ENCODE measurements at places on chromosomes 4 and X.

DNA sequence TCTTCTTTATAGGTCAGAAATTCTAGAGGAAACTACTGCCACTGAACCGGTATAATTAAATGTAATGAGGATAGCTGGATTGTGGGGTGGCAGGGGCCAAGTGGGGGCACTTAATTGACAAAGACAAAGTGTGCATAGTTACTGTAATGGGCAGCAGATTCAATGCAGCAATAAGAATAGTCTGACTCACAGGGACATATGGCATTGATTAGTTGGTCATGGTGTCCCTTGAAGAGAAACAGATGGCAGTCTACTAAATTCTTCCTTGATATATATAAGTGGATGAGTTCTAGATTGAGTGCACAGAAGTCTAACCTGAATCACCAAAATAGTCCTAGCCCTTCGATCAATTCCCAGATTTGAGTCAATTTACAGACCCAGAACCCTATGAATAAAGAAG lies 31.6 kb downstream of the ETDC start:
- DNase-seq, result peak; percentile 47

GRCh38 chrX:139798701-139799100 lies 90.7 kb upstream of the MCF2 start:
- no peak for DNase-seq

GRCh38 chrX:124028182-124028581 lies 66.7 kb downstream of the STAG2 start:
- DNase-seq, result peak; percentile 18

DNA sequence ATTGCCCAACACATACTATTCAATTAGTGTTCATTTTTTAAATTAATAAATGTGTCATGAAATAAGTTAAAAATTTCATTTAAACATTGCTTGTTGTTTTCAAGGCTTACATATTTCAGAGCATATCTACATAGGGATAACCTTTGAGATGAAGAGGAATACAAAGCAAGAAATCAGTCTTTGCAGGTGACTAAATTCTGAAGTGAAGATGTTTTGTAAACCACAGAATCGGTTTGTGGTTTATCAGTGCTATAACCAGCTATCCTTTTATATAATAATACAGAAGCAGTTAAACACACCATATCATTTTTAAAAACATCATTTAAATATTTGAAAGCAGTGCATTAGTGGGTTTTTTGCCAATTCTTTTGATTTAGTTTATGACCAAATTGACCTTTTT lies 26.9 kb downstream of the FAM241A start:
- DNase-seq, result no peak

GRCh38 chr4:1451752-1452122 lies 45.5 kb upstream of the NKX1-1 start:
- DNase-seq, result no peak

GRCh38 chr4:86895692-86896488 lies 3.7 kb upstream of the C4orf36 start:
- DNase-seq, result peak; percentile 81

GRCh38 chrX:142999199-142999701 lies 26.5 kb upstream of the SPANXN4 start:
- DNase-seq, result no peak

DNA sequence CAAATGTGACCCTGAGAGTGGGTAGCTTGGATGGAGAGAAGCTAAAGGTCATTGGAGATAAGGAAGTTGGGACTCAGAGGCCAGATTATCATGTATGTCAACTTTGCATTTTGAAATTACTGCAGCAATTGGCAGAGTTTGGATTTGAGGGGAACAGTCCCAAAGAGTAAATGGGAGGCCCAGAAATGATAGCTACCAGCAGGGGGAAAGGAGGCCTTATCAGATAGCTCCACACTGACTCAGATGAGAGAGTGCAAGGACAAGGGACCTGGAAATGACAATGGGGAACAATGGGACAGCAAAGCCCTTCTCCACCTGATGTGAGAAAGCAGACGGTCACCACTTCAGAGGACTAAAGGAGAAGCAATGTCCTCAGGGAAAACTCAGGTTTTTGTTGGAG lies 201.5 kb upstream of the JADE1 start:
- no peak for DNase-seq

Measured in fibroblast of lung (primary cell).